ENCODE measurements at places on chromosomes 5 and 9. TPM values are rescaled to one million over a fixed set of nuclear protein-coding genes. Genes with fewer than 3 reads are reported as not detected.

- no peak overlapping the region for H3K27ac ChIP-seq
- DNase-seq, result no peak
- H3K4me3 ChIP-seq, result no peak overlapping the region
- H3K27me3 ChIP-seq, result no peaks in the 10 kb centered on the region
These were observed 163.1 kb upstream of the IZUMO3 start for GRCh38 chr9:24708814-24709213.

WNT8A gene
- not detected for polyA plus RNA-seq

SVEP1 gene
- polyA plus RNA-seq, result not detected

FBXO4 gene
- polyA plus RNA-seq, result 20.3 TPM

DOK3 gene
- 47.7 TPM for polyA plus RNA-seq

DNA sequence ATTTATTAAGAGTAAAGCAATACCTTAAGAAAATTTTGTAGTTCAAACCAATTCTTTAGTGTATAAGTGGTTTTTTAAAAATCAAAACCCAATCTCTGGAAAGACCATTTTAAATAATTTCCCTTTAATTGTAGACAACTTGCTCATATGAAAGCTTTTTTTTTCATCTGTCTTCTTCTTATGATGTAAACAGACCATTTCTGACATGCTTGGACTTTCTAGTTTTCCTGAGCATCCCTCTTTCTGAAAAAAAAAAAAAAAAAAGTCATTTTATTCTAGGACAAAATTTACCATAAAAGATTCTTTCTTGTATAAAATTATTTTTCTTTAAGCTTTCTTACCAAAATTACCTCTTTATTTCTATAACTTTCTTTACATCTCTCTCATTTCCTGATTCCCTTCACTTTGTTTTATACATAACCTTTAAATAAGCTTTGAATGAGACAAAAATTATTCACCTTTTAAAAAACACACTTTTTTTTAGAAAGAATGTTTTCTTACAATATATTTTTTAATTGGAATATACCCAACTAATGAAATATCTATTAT is 67.5 kb downstream of the COL15A1 start:
- H3K27me3 ChIP-seq, result no peaks in the 10 kb centered on the region
- H3K27ac ChIP-seq, result no peak overlapping the region
- no peak for DNase-seq
- no peak overlapping the region for H3K4me3 ChIP-seq

GABRG2 gene
- polyA plus RNA-seq, result not detected

INSL4 gene
- polyA plus RNA-seq, result not detected

MRPS27 gene
- 35.4 TPM for polyA plus RNA-seq

GPR150 gene
- 0.33 TPM for polyA plus RNA-seq

DNA sequence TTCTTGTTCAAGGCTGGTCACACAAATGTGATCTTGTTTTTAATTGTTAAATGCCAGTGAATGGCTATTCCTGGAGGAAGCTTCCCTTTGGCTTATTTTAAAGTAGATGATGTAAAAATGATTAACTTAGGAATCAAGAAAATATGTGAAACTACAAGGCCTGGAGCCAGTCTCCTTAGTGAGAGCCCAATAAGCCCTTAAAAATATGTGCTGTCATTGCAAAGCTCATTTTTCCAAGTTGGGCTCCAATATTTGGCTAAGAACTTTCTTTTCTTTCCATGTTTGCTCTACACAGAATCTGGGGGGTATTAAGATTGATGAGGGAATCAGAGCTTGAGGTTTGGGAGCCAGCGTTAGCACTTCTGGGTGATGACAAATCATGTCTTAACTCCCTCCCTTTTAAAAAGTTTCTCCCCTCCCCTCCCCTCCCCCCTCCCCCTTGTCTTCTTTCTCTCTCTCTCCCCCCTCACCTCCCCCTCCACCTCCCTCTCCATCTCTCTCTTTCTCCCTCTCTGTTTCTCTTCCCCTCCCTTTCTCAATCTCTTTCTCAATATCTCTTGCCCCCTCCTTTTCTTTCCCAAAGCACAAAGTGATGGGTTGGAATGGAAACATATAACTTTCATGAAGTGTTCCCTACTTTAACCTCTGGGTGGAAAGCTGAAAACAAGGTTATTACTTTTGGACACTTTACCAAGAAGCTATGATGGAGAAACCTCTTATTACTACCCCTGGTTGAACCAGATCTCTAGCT is 86.0 kb downstream of the FBXL7 start:
- no peak for DNase-seq
- no peaks in the 10 kb centered on the region for H3K36me3 ChIP-seq
- H3K27me3 ChIP-seq, result no peaks in the 10 kb centered on the region
- no peaks in the 10 kb centered on the region for H3K4me1 ChIP-seq

LCN15 gene
- polyA plus RNA-seq, result not detected

DNA sequence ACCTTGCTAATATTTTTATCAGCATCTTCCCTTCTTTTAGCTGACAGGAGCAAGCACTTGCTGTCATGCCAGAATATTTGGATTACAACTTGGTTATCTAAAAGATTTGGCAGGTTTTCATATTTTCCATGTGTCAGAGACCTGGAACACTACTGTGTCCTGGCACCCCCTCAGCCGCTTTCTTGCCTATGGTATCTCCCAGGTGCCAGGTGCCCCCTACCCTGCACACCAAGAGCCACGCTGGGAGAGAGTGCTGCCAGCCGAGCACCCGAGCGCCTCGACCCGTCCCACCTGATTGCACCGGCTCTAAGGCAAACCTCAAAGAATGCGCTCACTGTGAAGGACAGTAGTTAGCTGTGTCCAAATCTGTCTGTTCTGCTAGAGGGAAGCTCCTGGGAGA is 84.8 kb downstream of the GTF3C4 start:
- peaks cover 11% of the 10 kb centered on the region for H3K27me3 ChIP-seq
- no peak for DNase-seq
- no peak overlapping the region for H3K27ac ChIP-seq
- no peaks in the 10 kb centered on the region for H3K4me1 ChIP-seq
- no peaks in the 10 kb centered on the region for H3K36me3 ChIP-seq
- no peak overlapping the region for H3K4me3 ChIP-seq

DNA sequence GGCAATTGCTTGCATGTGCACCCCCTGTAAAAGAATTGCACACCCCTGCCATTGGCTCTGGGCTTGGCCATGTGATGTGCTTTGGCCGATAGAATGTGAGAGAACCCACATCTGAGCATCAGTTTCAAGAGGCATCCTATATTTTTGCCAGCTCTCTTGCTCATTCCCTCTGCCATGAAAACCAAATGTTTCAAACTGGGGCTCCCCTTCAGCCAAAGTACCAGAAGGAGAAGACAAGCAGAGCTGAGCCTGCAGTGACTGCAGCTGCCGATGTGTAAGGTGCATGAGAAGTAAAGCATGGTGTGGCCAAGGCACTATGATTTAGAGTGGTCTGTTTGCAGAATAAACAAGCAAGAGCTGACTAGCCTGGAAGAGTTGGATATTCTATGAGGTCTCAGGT is 132.3 kb downstream of the ASTN2 start:
- H3K4me3 ChIP-seq, result no peak overlapping the region
- no peak overlapping the region for H3K27ac ChIP-seq
- DNase-seq, result no peak
- H3K27me3 ChIP-seq, result no peaks in the 10 kb centered on the region

EIF4EBP3 gene
- 63.2 TPM for polyA plus RNA-seq

ARHGEF39 gene
- polyA plus RNA-seq, result 2.6 TPM

GRCh38 chr5:140420665-140421361 is 19.2 kb downstream of the ANKHD1 start:
- no peak overlapping the region for H3K4me3 ChIP-seq
- H3K36me3 ChIP-seq, result no peaks in the 10 kb centered on the region
- H3K27ac ChIP-seq, result no peak overlapping the region
- no peaks in the 10 kb centered on the region for H3K27me3 ChIP-seq

DNA sequence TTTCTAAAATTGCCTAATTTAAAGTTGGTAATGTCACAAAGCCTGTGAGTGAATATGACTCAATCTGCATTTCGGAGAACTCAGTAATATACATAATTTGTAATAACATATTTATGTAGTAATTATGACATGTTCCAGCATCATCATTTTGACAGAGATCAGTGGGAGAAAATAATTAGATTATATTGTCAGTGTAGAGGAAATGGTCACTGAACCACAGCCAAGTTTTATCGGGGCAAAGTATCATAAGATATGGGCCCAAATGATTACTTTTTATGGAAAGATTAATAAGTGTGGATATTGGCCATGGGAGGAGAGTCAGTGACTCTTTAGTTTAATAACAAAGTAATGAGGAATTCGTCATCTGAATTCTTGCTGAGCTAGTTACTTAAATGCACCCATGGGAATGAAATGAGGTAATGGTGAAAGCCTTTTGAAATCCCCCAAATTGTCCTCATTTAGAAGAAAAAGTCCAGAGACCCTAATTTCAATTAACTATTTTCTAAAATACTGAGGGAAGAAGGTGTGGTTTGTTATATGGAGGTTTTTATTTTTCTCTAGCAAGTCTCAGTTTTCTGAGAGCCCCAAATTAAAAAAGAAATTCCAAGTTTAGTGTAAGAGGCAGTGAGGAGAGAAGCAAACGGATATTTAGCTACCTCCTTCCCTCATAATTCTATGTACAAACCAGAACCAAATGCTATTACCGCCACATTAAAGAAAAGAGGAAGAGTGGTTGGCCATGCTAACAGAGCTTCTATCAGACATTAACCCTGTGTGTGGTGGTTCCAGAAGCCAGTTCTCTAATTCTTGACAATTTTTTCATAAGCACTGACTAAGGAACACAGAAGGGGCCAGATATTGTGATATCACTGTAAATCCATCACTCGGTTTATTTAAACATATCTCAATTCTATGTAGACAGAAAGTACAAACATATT is 37.7 kb upstream of the MRPS30 start:
- no peak for DNase-seq
- no peaks in the 10 kb centered on the region for H3K36me3 ChIP-seq
- no peak overlapping the region for H3K27ac ChIP-seq
- H3K4me3 ChIP-seq, result no peak overlapping the region
- H3K4me1 ChIP-seq, result no peaks in the 10 kb centered on the region

GRCh38 chr9:89866701-89867100 is 261.9 kb downstream of the GADD45G start:
- no peak for DNase-seq
- H3K36me3 ChIP-seq, result no peaks in the 10 kb centered on the region
- no peaks in the 10 kb centered on the region for H3K27me3 ChIP-seq

DNA sequence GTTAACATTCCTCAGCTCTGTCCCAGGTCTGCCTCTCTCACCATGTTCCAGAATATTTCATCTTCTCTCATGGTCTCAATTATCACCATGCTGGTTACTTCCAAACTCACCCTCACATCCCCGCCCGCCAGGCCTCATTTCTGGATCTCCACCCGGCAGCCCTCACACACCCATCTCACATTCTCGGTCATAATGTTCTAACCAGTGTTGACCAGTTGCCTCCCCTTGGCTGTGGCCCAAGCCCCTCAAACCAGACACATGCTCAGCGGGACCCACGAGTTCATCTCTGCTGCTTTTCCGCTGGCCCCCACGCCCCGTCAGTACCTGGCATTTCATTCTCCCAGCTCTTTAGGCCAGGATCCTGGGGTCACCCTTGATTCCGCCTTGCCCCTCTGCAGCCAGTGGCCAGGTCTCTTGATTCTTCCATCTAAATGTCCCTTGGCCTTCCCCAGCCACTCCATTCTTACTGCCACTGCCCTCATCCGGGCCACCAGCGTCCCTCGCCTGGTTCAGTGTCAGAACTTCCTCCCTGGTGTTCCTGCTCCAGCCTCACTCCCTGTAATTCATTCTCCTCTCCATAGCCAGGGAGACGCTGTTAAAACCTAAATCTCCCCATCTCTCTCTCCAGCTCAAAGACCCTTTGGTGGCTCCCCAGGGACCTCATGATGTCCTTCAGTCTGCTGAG is 141.7 kb downstream of the MVB12B start:
- H3K4me3 ChIP-seq, result no peak overlapping the region
- no peak for DNase-seq
- no peaks in the 10 kb centered on the region for H3K27me3 ChIP-seq
- H3K4me1 ChIP-seq, result peaks cover 60% of the 10 kb centered on the region
- H3K36me3 ChIP-seq, result no peaks in the 10 kb centered on the region

GRCh38 chr5:128763321-128763720 is 202.0 kb upstream of the SLC27A6 start:
- H3K27ac ChIP-seq, result no peak overlapping the region
- H3K36me3 ChIP-seq, result no peaks in the 10 kb centered on the region
- H3K27me3 ChIP-seq, result no peaks in the 10 kb centered on the region

GRCh38 chr9:107279086-107279485 is 4.0 kb upstream of the RAD23B start:
- H3K36me3 ChIP-seq, result no peaks in the 10 kb centered on the region
- no peak for DNase-seq
- H3K4me1 ChIP-seq, result peaks cover 28% of the 10 kb centered on the region
- no peak overlapping the region for H3K27ac ChIP-seq

JMY gene
- 4.6 TPM for polyA plus RNA-seq

ARSI gene
- not detected for polyA plus RNA-seq

GBGT1 gene
- polyA plus RNA-seq, result 0.96 TPM

GRCh38 chr9:6999794-7000193 is 242.0 kb downstream of the KDM4C start:
- peaks cover 6% of the 10 kb centered on the region for H3K4me1 ChIP-seq
- no peak overlapping the region for H3K4me3 ChIP-seq
- H3K36me3 ChIP-seq, result peaks cover 25% of the 10 kb centered on the region
- no peak for DNase-seq
- no peaks in the 10 kb centered on the region for H3K27me3 ChIP-seq
- H3K27ac ChIP-seq, result no peak overlapping the region

ENC1 gene
- 4.6 TPM for polyA plus RNA-seq

- H3K27me3 ChIP-seq, result no peaks in the 10 kb centered on the region
- H3K36me3 ChIP-seq, result no peaks in the 10 kb centered on the region
- no peak overlapping the region for H3K4me3 ChIP-seq
- peaks cover 11% of the 10 kb centered on the region for H3K4me1 ChIP-seq
- H3K27ac ChIP-seq, result no peak overlapping the region
These were observed 27.9 kb downstream of the NANS start for GRCh38 chr9:98084396-98084795.

GRCh38 chr9:35406183-35406959 is 83.5 kb upstream of the RUSC2 start:
- H3K27me3 ChIP-seq, result peaks cover 21% of the 10 kb centered on the region
- no peak overlapping the region for H3K27ac ChIP-seq
- DNase-seq, result no peak
- no peaks in the 10 kb centered on the region for H3K36me3 ChIP-seq

- no peak overlapping the region for H3K27ac ChIP-seq
- H3K36me3 ChIP-seq, result no peaks in the 10 kb centered on the region
- H3K4me3 ChIP-seq, result no peak overlapping the region
- no peaks in the 10 kb centered on the region for H3K4me1 ChIP-seq
- peaks cover 18% of the 10 kb centered on the region for H3K27me3 ChIP-seq
These were observed 19.2 kb upstream of the SMC2 start for GRCh38 chr9:104074876-104075275.
